Brain microvascular endothelial cell (primary cell): ENCODE measurements at places on chromosomes 5 and 9.

GRCh38 chr9:123370108-123370507 lies 14.1 kb downstream of the CRB2 start:
- no peak for DNase-seq

DNA sequence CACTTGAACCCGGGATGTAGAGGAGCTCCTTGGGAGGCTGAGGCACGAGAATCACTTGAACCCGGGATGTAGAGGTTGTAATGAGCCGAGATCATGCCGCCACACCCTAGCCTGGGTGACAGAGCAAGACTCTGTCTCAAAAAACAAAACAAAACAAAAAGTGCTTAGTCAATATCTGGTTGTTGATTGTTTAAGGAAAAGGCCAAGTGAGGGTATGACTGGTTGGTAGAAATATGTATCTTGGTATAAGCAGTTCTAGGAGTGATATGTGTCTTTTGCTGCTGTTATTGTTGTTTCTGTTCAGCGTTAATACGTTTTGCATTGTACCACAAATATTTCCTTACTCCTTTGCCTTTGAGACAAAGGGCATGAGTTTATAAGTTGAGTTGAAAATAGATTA lies 210.7 kb upstream of the DMRT1 start:
- no peak for DNase-seq

GRCh38 chr9:72533322-72533721 lies 11.9 kb downstream of the TMC1 start:
- no peak for DNase-seq

DNA sequence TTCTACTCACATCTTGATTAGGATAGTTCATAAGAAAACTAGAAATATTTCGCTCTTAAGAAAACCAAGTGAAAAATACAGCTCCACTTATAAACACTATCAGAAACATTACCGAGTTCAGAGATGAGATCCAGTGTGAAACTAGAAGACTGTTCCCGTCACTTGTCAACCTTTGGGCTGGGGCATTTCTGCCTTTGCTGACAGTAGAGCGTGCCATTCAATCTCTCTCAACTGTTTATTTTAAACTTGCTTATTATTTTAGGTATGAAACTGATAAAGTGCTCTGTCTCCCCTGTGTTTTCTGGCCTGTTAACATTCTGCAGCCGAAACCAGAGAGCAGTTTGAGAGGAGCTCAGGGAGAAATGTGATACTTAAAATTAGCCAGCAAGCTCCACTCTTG lies 16.7 kb downstream of the MRRF start:
- DNase-seq = no peak

DNA sequence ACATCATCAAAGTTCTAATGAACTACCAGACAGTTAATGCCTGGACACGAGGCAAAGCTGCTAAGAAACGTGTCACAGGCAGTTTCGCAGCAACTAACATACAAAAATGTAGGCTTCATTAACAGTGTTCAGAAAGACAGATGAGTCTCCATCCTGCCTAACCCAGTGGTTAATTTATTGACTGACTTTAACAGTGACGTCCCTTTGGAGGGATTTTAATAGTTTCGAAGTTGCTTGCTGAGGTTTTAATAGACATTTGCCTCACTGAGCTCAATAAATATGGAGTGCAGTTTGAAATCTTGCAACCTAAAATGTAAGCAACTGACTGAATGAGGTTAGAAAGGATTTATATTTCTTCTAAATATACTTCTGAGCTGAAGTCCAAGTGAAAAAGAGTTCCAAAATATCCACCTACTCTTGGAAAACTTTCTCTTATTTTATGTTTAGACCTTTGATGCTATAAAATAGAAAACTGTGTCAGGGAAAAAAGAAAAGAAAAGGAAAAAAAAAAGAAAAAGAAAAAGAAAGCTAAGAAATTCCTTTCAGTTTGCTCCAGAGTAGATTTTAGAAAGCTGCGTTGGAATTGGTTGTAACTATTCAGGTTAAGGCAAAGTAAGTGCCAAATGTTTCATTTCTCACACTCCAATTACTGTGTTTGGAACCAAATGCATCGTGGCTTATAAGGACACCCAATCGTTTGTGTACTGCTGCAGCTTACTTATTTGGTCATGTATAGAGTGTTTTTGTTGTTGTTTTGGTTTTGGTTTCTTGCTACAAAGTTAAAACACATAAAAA lies 2016.6 kb downstream of the MAT2B start:
- DNase-seq = no peak

GRCh38 chr5:91142819-91143218 lies 240.3 kb downstream of the ARRDC3 start:
- no peak for DNase-seq

- no peak for DNase-seq
These were observed 153.3 kb downstream of the EFNA5 start for GRCh38 chr5:107517185-107518033.

DNA sequence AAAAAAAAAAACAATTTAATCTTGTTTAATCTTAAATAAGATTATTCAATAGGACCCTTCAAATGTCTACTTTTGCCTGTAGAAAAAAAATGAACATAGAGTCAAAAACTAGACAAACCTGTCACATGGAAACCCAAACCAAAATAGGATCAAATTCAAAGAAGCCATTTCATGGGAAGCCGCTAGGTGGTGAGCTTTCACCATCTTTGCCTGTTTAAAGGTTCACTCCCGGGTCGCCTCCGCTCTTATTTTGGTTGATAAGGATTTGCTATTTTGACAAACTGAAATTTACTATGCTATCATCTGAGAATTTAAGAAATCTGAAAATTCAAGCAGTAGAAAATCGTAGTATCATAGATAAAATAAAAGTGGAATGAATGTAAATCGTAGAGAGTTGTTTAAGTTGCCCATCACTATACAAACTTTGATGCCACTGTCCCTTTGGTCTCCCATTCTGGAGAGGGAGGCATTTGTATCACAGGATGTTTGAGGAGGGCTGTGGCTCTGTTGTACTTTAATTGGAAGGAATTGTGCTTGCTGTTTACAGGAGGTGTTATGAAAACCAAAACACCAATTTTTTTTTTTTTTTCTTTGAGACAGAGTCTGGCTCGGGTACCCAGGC lies 43.5 kb upstream of the DNAH5 start:
- DNase-seq = peak; percentile 71

GRCh38 chr5:10149911-10150310 lies 99.8 kb downstream of the ATPSCKMT start:
- DNase-seq = no peak

DNA sequence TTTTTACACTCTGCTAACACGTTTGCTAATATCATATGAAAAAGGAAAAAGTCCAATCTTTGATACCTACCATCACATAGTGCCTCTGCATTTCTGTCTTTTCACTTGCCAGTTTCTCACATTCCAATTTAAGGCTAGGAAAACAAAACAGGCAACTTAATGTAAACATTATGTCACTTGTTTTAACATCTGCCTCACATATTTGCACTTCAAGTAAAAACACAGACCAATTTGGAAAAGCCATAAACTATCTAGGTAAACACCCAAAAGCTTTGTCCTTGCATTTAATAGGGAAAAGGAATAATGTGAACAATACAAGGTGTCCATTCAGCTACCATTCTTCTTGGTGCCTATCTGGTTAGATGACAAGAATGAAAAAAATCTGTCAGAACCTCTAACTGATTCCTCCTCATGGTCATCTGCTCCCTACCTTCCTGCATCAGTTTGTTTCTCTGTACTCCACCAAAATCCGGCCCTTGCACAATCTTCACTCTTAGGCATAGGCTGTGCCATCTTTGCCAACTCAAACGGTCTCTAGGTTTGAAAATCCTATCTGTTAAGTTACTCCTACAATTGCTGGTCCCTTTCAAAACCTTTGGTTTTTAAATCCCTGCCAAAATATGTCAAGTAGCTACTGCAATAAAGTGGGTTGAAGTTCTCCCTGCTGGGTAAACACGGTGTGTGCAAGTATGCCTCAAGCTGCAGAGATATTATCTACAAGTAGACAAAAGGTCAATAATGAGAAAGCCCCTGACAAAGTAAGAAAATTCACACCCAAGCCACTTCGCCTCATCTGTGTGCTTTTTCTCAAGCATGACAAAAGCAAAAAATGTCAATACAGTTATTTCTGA lies 3.4 kb downstream of the TLE1 start:
- DNase-seq = peak; percentile 27

DNA sequence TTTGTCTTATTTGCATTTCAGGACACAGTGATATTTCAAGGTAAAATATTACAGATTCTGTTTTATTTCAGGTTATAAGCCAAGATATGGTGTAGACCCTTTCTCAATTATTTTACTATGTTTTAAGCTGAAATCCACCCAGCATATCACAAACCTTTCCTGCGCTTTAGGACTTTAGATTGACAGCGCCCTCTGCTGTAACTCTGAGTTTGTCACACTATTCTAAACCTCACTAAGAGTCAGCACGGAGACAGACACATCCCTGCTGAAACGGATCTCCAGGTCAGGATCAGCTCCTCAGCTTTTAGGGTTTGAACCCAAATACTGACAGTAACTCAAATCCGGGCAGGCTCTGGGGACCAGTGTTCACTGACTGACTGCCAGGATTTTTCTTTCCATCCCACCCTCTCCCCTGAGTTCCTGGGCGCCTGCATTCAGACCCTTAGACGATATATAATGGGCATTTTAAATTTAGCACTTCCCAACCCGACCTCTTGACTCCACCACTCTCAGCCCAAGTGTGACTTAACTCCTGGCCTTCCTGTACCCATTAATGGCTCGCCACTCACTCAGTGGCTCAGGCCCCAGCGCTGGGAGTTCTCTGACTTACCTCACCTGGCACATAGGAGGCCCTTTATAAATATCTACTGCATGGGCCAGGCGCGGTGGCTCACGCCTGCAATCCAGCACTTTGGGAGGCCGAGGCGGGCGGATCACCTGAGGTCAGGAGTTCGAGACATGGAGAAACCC lies 33.5 kb downstream of the TLX3 start:
- peak; percentile 65 for DNase-seq

GRCh38 chr9:38057416-38058195 lies 11.4 kb downstream of the SHB start:
- DNase-seq = no peak

DNA sequence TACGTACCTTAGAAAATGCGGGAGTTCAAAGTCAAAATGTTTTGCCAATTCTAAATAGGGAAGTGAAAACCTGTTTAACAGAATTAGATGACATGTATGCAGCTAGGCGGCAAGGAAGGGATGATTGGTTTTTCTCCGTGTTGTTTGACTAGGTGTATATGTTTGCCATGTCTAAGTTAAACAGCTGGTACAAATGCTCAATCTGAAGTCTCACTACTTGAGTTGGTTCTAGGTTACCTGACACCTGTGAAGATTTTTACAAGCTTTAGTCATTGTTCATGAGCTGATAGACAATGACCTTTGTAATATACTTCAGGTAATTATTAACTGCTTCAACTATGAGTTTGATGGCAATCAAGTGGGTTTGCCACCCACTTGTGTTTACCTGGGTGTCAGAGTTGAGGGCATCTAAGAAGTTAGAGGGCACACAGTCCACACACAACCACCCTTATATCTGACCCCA lies 74.3 kb downstream of the SLC44A1 start:
- no peak for DNase-seq

DNA sequence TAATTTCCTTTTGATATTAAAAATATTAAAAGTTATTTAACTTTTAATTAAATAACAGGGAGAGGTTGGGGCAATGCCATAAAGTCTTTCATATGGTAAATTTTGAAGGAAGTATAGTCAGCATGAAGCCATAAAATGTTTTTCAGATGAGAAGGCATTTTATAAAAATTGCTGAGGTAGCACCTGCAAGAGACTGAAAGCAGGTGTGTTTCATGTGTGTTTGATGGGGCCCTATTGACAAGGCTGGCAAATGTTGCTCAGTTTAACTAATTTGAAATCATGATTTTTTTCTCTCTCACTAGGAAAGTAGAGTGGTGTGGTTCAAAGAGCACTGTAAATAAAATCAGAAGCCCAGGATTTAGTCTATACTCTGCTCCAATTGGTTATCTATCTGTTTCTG lies 805.8 kb upstream of the C9orf72 start:
- DNase-seq = no peak
